A549 treated with Hydrocortisone at 1 μM for 4 hours (cell line): ENCODE measurements at places on chromosomes 16 and 17. TPM values are rescaled to one million over a fixed set of nuclear protein-coding genes. Genes with fewer than 3 reads are reported as not detected.

The PLXDC1 gene
- total RNA-seq: 0.02 to 0.33 TPM (median 0.14 TPM) in 5 replicates

The CBFB gene
- 49.9 to 68.7 TPM (median 52.8 TPM) in 5 replicates for total RNA-seq

The DHX8 gene
- 38.7 to 42.9 TPM (median 41.0 TPM) in 5 replicates for total RNA-seq

The MYH1 gene
- total RNA-seq: not detected in 5 replicates

The HELZ gene
- 8.9 to 14.2 TPM (median 11.7 TPM) in 5 replicates for total RNA-seq

The EPN3 gene
- total RNA-seq: 0.14 to 0.33 TPM (median 0.22 TPM) in 5 replicates

The SRL gene
- total RNA-seq: 0.03 to 0.08 TPM (median 0.06 TPM) in 5 replicates

The TEX14 gene
- total RNA-seq: 0.16 to 0.50 TPM (median 0.16 TPM) in 5 replicates

The ERN2 gene
- not detected in 5 replicates for total RNA-seq

The C1QTNF1 gene
- 45.9 to 57.7 TPM (median 49.2 TPM) in 5 replicates for total RNA-seq

The PHKB gene
- 24.7 to 36.2 TPM (median 31.5 TPM) in 5 replicates for total RNA-seq

The NT5M gene
- total RNA-seq: 8.2 to 12.1 TPM (median 10.5 TPM) in 5 replicates

The SEPTIN12 gene
- total RNA-seq: not detected in 5 replicates

The KRTAP4-3 gene
- not detected in 5 replicates for total RNA-seq

The LRRC45 gene
- 11.0 to 15.6 TPM (median 13.4 TPM) in 5 replicates for total RNA-seq

The BEAN1 gene
- 4.3 to 7.4 TPM (median 5.4 TPM) in 5 replicates for total RNA-seq

The TMEM106A gene
- 0.76 to 1.5 TPM (median 1.1 TPM) in 5 replicates for total RNA-seq

The NPB gene
- 0.36 to 0.59 TPM (median 0.53 TPM) in 5 replicates for total RNA-seq

The CBFA2T3 gene
- total RNA-seq: 0.31 to 0.85 TPM (median 0.77 TPM) in 5 replicates

The TMEM114 gene
- total RNA-seq: not detected in 5 replicates

The KRT17 gene
- 0.54 to 1.9 TPM (median 0.78 TPM) in 5 replicates for total RNA-seq
